ENCODE measurements at places on chromosomes 3 and 15. TPM values are rescaled to one million over a fixed set of nuclear protein-coding genes. Genes with fewer than 3 reads are reported as not detected.

- no peak for DNase-seq
- H3K27ac ChIP-seq = no peak overlapping the region
- H3K4me3 ChIP-seq = no peak overlapping the region
- H3K36me3 ChIP-seq = peaks cover 6% of the 10 kb centered on the region
- no peaks in the 10 kb centered on the region for H3K27me3 ChIP-seq
- H3K4me1 ChIP-seq = peaks cover 2% of the 10 kb centered on the region
Measured at GRCh38 chr15:66476535-66476934, 21.0 kb downstream of the SNAPC5 start.

- no peaks in the 10 kb centered on the region for H3K4me1 ChIP-seq
- DNase-seq = no peak
- H3K4me3 ChIP-seq = no peak overlapping the region
- no peak overlapping the region for H3K27ac ChIP-seq
- H3K36me3 ChIP-seq = peaks cover 3% of the 10 kb centered on the region
Measured at GRCh38 chr3:38560284-38560683, 64.1 kb downstream of the EXOG start.

DNA sequence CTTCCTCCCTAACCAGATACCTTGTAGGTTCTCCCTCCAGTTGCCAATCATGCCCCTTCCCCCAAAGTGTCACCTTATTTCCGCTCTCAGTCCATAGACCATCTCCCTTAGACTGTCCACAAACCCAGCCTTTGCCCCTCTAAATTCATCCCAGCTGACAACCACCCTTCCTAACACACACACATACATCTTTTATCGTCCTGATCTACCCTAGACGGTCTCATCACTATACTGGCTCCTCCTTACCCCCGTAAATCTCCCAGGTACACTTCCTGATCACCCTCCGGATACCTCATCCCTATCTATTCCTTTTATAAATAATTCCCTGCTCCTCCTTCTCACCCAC is 828 bp downstream of the THOC7 start:
- DNase-seq = no peak
- H3K36me3 ChIP-seq = no peaks in the 10 kb centered on the region
- no peaks in the 10 kb centered on the region for H3K27me3 ChIP-seq

- DNase-seq = no peak
- no peaks in the 10 kb centered on the region for H3K36me3 ChIP-seq
- peaks cover 2% of the 10 kb centered on the region for H3K4me1 ChIP-seq
- peak overlapping the region; percentile 70 for H3K27ac ChIP-seq
- peaks cover 2% of the 10 kb centered on the region for H3K27me3 ChIP-seq
Measured at GRCh38 chr15:95556866-95557225, 773.7 kb upstream of the NR2F2 start.

DNA sequence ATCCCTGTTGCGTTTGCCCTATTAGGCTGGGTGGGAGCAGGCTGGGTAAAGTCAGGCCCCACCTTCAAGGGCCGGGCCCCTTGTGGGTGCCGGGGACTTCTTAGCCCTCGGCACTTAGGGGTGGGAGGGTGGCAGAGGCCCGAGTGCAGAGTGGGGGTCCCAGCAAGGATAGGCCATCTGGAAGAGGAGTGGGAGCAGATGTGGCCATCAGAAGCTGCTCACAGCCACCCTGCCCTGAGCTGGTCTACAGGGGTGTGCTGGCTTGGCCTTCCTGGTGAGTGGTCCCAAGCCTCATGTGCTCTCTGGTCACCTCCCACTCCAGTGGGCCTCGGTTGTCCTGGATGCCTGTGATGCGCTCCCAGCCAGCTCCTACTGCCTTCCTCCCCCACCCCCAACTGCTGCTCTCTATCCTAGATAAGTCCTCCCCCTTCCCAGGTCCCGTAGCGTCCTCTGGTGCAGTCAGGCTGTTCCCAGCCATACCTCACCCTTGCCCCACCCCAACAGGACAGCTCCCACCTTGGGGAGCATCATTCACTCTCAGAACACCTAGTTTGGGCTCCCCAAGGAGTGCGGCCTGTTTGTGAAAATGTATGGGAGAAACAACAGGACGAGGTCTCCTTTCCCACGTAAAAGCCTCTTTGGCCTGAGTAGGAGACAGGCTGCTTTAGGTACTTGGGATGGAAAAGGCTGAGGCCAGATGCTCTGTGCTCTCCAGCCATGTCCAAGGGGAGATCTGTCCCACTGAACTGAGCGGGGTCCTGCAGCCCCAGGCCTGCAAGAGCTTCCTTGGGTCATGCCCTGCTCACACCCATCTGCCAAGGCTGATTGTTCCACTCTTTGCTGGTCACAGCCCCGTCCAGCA is 24.9 kb upstream of the PLXNA1 start:
- peaks cover 51% of the 10 kb centered on the region for H3K36me3 ChIP-seq
- DNase-seq = no peak
- no peaks in the 10 kb centered on the region for H3K27me3 ChIP-seq
- peaks cover 35% of the 10 kb centered on the region for H3K4me1 ChIP-seq
- H3K4me3 ChIP-seq = no peak overlapping the region

DNA sequence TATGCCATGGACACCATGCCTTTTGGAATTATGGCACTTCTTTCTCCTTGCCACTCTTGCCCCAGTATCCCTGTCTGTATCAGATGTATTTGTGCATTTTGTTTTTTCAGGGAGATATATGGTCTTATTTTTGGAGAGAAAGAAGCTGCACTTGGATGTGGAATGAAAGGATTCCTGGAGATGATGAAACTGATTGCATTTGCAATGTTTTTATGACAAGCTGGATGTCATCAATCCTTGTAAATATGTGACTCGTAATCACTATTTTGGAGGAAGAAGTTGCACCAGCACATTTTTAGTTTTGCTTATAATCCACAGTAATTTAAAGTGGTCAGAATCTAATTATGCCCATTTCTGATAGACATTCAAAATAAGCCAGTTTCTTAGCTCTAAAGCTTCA is 165.0 kb downstream of the NR1D2 start:
- DNase-seq = no peak
- H3K36me3 ChIP-seq = no peaks in the 10 kb centered on the region
- no peaks in the 10 kb centered on the region for H3K4me1 ChIP-seq
- H3K4me3 ChIP-seq = no peak overlapping the region
- no peaks in the 10 kb centered on the region for H3K27me3 ChIP-seq

GRCh38 chr3:145531548-145531947 is 629.4 kb downstream of the PLOD2 start:
- no peaks in the 10 kb centered on the region for H3K36me3 ChIP-seq
- no peaks in the 10 kb centered on the region for H3K27me3 ChIP-seq

DNA sequence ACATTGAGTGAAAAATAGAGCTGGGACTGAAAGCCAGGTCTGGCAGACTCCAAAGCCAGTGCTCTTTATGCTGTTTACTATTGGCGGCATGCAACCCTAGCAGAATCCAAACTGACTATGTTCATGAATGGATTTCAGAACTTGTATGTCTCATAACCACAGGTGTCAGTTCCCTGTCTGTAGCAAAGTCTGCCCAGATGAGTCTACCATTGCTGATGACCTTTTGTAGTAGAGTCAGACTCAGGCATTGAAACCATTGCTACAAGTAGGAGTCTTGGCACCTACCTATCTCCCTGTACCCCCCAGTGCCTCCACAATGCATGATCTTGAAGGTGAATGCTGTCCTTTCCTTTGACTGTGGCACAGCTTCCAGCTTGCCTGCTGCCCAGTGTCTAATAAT is 157.2 kb upstream of the ROPN1 start:
- no peaks in the 10 kb centered on the region for H3K4me1 ChIP-seq
- no peak for DNase-seq
- no peaks in the 10 kb centered on the region for H3K27me3 ChIP-seq
- H3K4me3 ChIP-seq = no peak overlapping the region

GRCh38 chr3:17195856-17196604 is 311.3 kb downstream of the PLCL2 start:
- H3K4me3 ChIP-seq = no peak overlapping the region
- no peaks in the 10 kb centered on the region for H3K27me3 ChIP-seq
- H3K4me1 ChIP-seq = peaks cover 3% of the 10 kb centered on the region
- H3K27ac ChIP-seq = no peak overlapping the region
- H3K36me3 ChIP-seq = no peaks in the 10 kb centered on the region
- DNase-seq = peak; percentile 4

Gene RTP3
- total RNA-seq = not detected

Gene KCNMB2
- 7.8 TPM for total RNA-seq

Gene TGM4
- 0.06 TPM for total RNA-seq

Data from spinal cord (tissue), 10 donors.